ENCODE measurements at places on chromosomes 6 and 20. TPM values are rescaled to one million over a fixed set of nuclear protein-coding genes. Genes with fewer than 3 reads are reported as not detected.
A peak's percentile ranks its signal among the peaks of the same experiment; 100 is the strongest.

DNA sequence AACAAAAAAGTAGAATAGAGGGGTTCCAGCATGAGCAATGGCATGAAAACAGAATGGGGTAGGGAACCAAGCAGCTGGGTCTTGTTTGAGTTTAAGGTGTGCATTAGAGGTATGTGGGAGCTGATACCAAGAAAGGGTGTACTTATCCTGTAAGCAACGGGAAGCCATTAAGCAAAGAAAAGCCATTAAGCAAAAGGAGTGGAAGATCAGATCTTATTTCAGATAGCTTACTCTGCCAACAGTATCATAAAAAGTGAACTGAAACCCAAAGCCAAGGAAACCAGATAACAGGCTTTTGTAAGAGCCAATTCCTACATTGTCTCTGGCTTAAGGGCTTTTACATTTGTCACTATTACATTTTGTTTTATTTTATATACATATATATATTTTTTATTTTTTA lies 21.3 kb upstream of the BEND6 start:
- DNase-seq: no peak

- DNase-seq: peak; percentile 95
Measured at GRCh38 chr6:157107915-157108651, 215.2 kb downstream of the TMEM242 start.

DNA sequence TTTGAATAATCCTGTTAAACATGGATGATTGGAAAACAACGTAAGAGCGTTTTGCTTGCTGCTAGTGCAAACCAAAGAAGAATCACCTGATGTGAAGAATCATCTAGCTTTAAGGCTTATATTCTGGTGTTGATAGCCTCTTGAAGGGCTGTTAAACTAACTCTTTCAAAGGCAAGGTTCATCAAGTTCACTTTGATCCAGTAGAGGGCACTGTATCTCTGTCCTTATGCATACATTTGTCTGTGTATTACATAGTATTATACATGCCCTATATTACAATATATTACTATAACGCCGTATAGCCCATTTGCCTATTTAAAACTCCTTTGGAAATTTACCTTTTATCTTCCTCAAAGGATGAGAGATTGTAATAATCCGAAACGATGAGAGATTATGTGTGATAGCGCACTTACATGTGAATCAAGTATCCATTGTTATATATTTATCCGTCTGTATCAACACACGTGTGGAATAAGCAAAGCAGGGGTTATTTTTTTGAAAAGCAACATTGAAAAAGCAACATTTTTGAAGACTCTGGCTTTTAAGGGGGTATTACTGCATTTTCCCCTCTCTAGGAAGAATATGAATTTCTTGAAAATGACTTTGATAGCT lies 50.8 kb upstream of the NRN1 start:
- peak; percentile 27 for DNase-seq

- no peak for DNase-seq
Measured at GRCh38 chr6:119314885-119315272, 34.7 kb downstream of the MAN1A1 start.

DNA sequence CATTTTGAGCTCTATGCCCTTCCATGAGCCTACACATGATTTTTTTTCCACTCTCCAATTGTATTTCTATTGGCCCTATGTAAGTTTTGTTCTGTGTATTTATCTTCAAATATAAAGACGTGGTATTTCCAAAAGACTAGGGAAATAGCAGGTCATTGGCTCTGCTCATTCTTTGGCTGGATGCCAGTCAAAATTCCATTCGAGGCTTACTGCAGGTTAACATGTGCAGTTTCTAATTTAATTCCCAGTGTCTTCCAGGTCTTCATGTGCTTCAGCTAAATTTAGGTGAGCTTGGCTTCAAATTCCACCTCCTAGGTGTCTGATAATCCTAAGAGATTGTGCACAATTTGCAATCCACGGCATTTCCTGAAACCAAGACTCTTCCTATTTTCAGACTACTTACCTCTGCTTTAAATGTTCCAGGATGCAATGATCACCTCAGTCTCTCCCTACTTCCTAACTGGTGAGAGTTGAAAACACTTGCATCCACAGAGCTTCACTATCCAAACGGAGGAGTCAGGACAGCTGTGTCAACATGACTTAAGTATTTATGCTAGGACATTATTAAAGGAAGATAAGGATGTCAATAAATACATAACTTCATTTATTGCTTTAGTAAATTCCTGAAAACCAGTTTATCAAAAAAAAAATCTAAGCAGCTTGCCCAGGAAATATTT lies 236.1 kb downstream of the COL12A1 start:
- no peak for DNase-seq

GRCh38 chr20:14355791-14356190 lies 18.4 kb upstream of the FLRT3 start:
- DNase-seq: no peak

The PTK6 gene
- under 0.01 TPM for total RNA-seq

The RFX6 gene
- total RNA-seq: not detected

The PHF3 gene
- 57.9 TPM for total RNA-seq

The SLC32A1 gene
- total RNA-seq: not detected

DNA sequence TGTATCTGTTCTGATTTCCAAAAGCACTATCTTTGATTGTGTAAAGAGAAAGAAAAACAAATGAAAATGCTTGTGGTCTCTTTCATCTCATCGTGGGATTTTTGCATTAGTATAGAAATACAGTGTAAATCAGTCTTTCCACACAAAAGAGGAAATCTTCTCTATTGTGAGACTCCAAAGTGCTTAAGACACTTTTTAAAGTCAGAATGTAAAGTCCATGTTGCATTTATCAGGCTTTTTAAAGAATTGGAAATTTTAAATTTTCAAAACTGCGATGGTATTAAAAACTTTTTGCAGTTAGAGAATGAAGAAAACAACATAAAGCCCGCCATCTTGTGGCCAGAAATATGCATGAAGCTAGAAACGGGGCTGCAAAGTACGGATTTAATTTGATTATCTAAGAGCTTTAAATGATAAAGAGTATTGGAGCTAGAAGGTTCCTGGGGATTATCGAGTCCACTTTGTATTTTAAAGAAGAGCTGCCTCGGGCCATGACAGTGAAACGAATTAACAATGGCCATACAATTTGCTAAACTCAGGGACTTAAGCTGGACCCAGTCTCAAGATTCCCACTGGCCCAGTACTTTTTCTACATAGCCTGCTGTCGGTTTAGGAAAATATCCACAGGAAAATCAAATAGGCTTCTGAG lies 339.6 kb downstream of the ARHGAP18 start:
- DNase-seq: peak; percentile 53

Measured in fibroblast of villous mesenchyme (primary cell).